ENCODE measurements at places on chromosomes 11 and 22.
A peak's percentile ranks its signal among the peaks of the same experiment; 100 is the strongest.

DNA sequence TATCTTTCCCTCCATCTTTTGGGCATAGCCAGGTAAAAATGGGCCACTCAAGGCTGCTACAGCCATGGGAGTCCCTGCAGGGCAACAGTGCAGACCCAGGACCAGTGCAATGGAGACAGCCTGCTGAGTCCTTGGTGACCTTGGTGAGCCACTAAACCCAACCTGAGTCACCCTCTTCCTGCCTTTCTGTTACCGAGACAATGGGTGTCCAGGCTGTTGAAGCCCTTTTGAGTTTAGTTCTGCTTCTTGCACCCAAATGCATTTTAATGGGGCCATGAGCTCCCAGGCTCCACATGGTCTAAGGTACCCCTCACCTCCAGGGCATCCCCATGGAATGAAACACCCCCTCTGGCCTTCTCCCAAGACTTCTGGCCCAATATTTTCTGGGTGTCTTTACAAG, 874 bp upstream of the PLAAT4 start:
- ATAC-seq, result no peak

GRCh38 chr11:24386546-24387397, 110.1 kb upstream of the LUZP2 start:
- ATAC-seq, result peak; percentile 41

DNA sequence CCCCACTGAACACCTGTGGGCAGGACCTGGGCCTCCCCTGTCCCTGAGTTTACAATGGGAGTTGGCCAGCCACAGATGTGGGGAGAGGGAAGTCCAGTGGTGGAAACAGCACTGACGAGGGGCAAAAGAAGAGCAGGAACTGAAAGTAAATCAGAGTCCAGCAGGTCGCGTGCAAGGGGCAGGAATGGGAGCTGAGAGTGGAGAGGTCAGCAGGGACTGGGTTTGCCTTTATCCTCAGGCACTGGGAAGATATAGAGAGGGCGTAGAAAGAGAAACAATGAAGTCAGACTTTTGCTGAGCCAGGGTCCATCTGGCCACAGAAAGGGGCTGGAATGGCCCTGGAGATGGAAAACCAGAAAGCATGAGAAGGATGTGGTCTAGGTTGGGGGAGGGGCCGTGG, 8.5 kb downstream of the P2RY6 start:
- no peak for ATAC-seq

- no peak for ATAC-seq
Observed at GRCh38 chr11:12166299-12167060, 56.1 kb downstream of the MICAL2 start.

GRCh38 chr11:118174006-118174567, 2.4 kb downstream of the SCN2B start:
- no peak for ATAC-seq

- ATAC-seq, result no peak
Observed at GRCh38 chr11:65861165-65861505, 902 bp downstream of the MUS81 start.

Measured in SK-N-SH treated with all-trans-retinoic acid at 6 μM for 48 hours (cell line).